ENCODE measurements at places on chromosomes 1 and 21.
A peak's percentile ranks its signal among the peaks of the same experiment; 100 is the strongest.

GRCh38 chr1:106717591-106717990 is 338.9 kb upstream of the PRMT6 start:
- DNase-seq, result peak; percentile 61

- DNase-seq, result no peak
These were observed 59.6 kb downstream of the USP24 start for GRCh38 chr1:55155522-55155921.

DNA sequence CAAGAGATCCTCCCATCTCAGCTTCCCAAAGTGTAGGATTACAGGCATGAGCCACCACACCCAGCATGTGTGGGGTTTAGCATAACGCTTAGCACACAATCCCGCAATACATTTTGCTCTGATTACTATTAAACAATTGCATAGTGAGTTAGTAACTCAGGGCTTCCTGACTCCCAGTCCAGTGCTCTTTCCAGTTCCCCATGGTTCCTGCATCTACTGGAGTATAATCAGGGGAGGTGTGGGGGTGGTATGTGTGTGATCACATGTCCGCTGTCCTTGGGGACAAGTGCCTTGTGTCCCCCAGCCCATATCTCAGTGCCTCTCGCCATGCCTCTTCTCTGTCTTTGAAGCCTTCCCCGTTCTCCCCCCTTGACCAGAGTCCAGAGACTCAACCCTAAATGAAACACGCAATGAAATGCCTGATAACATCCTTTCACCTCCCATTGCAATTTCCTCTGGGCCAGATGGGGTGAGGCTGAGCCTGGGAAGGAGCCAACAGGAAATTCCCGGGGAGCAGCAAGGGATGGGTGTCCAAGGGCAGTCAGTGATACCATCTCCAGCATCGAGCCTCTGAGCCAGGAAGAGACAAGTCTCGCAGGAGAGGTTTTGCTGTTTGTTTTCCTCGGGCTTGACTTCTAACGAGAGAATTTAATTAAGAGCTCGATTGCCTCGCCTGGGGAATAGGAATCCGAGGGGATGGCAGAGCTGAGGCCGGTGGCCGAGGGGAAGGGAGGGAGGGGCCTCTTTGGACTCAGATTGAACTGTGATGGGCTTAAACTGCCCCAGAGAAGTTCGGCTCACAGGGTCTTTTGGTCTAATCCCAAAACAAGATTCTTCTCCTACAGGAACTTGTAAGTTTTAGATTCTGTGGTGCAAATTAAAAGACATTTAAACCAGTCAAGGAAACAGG is 7.7 kb upstream of the HTR1D start:
- peak; percentile 63 for DNase-seq

GRCh38 chr1:90724926-90725656 is 8.0 kb upstream of the BARHL2 start:
- no peak for DNase-seq

DNA sequence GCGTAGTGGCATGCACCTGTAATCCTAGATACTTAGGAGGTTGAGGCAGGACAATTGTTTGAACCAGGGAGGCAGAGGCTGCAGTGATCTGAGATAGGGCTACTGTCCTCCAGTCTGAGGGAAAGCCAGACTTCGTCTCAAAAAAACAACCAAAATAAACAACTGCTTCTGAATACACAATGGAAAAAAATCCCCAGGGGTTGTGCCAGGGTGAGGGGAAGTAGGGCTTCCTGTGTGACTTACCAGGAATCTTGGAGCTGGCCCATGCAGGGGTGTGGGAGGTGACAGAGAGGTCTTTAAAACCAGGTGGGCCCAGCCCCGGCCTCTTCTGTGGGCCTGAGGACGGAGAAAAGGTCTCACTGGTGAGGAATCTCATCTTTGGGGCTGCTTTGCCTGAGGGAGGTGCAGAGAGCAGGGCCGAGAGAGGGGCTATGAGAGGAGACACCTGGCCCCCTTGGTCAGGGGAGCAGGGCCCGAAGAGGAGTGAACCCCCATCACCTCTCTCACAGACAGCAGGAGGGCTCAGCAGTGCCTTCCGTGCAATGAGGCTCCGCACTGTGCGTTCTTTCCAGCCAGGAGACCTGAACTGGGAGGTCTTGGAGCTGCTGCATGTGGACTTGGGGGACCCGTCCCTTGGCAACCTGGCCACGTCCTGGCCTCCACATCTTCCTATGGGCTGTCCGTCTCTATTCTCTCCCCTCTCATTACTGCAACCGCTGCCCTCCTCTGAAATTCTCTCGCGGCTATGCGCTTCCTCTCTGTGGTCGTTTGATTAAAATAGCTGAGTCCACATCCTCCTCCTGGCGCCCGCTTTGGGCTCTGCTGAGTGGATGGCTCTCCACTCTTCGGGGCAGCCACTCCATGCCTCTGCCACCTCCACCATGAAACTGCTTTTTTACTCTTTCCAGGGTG is 10.7 kb downstream of the PLA2G5 start:
- no peak for DNase-seq

GRCh38 chr1:186819126-186819525 is 9.6 kb upstream of the PLA2G4A start:
- DNase-seq, result peak; percentile 80

DNA sequence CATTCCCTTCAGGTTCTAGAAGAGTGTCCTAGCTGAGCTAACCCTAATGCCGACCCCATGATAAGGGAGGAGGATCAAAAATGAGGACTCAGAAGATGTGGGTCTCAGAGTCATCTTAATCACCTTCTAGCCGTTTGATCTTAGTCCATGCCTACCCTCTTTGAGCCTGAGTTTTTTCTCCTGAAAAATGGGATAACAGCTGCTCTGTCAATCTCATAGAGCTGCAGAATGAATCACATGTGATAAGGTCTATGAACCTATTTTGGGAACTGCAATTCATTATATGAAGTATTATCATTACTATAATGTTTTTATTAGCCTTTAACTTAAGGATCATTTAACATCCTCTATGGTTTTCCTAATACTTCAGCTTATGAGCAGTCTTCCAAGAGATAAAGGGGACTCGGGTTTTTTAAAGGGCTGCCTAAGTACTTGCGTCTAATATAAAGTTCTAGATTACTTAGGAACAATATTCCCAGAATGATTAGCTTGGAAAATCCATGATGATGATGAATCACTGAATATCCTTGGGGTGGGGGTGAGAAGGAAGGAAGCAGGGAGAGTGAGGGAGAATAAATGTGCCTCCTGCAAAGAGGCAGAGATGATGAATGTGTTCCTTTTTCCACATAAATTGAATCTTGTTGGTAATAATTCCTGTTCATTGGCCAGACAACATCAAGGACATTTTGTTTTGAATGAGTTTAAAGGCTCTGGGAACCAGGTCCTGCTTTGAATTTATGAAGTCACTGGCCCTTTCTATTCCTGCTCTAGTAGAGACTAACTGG is 66.8 kb downstream of the COLGALT2 start:
- DNase-seq, result no peak

GRCh38 chr1:202250982-202251381 is 57.4 kb downstream of the LGR6 start:
- DNase-seq, result no peak

GRCh38 chr1:205262731-205263171 is 35.0 kb downstream of the TMCC2 start:
- no peak for DNase-seq

DNA sequence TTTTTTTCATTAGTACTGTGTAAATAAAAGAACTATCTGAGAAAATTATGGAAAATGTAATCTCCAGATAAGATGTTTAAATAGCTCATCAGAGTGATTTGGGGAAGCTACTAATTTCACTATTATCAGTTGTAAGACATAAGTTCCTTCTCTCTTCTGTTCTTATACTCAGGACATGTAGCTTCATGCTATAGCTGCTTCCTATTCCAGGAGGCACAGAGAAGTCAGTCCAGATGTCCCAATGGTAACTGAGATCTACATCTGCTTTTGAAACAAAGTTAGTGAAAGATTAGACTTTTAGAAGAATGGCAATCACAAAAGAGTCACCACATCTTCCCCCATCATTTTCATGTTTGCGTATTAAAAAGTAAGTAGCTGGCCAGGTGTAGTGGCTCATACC is 5.6 kb downstream of the MAP3K21 start:
- no peak for DNase-seq

- no peak for DNase-seq
These were observed 28.0 kb downstream of the TBX15 start for GRCh38 chr1:118960026-118960561.

DNA sequence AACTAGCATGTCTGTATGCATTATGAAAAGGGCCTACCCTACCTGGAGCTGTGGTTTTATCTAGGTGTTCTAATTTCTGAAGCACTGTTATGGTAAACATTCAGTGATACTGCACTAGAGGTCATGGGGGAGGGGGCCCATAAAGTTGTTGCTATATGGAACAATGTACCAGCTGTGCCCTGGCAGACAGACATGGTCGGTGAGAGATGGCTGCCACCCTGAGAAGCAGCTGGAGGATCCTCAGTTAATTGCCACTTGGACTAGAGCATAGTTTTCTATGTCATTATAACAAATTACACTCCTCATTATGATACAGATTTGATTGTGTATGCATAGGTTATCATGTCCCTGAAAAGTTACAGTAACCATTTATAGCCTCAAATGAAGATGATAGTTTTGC is 45.4 kb downstream of the ILDR2 start:
- no peak for DNase-seq

DNA sequence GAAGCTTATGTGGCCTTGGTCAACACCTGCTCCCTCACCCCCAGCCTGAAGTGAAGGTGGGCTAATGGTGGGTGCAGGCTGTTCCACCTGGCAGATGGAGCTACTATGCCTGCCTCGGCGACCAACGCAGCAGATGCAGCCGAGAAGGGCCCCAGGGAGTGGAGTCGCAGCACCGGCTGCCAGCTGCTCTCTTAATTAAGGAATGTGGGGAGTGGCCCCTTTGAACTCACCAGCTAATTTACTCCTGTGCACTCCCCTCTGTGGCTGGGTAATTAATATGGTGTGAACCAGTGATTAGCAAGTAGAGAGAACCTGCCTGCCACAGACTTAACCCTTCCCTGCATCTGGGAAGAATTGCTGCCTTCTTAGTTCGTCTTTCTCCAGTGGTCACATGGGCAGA is 3.3 kb upstream of the SLAMF8 start:
- no peak for DNase-seq

- DNase-seq, result peak; percentile 11
These were observed 110.7 kb downstream of the SLC25A24 start for GRCh38 chr1:108089477-108089876.

DNA sequence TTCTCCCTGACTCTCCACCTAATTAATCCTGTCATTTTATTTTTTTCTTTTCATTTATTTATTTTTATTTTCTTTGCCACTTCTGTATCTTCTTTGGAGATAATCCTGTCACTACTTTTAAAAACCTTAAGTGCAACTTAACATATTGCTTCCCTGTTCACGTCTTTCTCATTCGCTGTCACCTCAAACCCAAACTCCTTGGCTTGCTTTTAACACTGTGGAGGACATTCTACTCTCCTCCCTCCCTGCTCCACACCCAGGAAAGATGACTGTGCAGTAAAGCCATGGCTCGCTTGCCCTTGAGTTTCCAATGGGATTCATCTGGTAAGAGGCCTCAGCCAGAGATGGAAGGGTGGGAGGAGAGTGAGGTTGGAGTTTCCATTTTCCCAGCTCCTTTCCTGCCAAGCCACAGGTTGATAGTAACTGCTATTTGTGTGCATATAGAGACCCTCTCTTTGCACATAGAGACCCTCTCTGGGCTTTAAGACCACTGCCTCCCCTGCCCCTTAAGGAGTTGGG is 6.4 kb upstream of the BRWD1 start:
- peak; percentile 66 for DNase-seq

- no peak for DNase-seq
These were observed 431.5 kb downstream of the LMO4 start for GRCh38 chr1:87760155-87760554.

DNA sequence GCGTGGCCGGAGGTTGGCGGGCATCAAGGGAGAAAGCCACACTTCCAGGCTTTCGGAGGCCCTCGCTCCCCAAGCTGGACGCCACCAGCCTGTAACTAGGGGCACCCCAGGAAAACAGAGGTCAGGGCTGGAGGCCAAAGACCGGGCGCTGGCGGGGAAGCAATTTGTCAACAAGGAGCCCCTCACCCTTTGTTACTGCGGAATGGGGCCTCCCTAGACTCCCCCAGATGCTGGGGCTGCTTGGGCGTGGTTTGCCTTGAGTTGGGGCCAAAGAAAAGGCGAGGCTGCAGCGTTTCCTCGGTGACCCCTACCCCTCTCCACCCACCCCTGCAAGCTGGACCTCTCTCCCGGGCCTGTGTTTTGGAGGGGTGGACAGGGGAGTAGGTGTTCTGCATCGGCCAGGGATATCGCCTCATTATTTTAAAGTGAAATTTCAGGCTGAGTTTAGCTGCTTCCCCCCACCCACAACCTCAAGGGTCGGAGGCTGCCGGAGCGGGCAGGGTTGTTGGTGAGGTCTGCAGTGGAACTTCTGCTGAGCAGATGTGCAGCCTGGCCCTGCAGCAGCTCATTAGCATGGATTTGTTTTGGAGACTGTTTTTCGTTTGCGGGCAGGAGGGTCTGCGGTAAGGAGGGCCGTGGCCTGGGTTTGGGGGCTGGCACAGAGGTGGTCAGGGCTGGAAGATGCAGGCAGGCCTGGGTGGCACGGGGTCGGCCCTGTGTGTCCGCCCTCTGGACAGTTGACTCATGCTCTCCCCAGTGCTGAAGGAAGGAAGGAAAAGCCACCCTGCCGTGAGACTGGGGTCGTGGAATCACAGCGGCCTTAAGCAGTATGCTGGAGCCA is 1.5 kb downstream of the NBL1 start:
- no peak for DNase-seq

- DNase-seq, result no peak
These were observed 140.4 kb upstream of the UBE2U start for GRCh38 chr1:64062941-64063581.

DNA sequence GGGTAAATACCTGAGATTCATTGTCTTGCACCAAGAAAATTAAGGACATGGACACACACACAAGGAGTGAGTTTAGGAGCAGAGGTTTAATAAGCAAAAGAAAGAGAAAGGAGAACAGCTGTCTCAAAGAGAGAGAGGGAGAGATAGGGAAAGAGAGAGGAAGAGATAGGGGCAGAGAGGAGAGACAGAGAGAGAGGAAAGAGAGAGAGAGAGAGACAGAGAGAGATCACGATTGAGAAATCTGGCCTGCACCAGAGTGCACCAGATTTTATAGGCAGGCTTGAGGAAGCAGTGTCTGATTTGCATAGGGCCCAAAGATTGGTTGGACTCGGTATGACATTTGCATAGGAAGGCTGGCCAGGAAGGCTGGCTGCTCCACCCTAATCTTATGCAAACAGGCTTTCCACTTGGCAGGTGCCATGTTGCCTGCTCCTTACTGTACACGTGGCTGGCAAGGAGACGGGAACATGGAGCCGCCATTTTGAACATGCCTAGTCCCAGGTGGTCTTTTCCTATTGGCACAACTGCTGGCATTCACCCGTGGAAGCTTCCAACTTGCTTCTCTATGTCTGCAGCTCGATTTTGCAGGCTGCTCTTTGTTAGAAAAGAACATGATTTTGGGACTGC is 419.9 kb downstream of the ZP4 start:
- no peak for DNase-seq

- no peak for DNase-seq
These were observed 16.5 kb downstream of the NADK start for GRCh38 chr1:1761504-1762376.

Data from foreskin fibroblast (primary cell).